ENCODE measurements at places on chromosomes 12 and 14. TPM values are rescaled to one million over a fixed set of nuclear protein-coding genes. Genes with fewer than 3 reads are reported as not detected.

The TDG gene
- total RNA-seq = 20.1 TPM

DNA sequence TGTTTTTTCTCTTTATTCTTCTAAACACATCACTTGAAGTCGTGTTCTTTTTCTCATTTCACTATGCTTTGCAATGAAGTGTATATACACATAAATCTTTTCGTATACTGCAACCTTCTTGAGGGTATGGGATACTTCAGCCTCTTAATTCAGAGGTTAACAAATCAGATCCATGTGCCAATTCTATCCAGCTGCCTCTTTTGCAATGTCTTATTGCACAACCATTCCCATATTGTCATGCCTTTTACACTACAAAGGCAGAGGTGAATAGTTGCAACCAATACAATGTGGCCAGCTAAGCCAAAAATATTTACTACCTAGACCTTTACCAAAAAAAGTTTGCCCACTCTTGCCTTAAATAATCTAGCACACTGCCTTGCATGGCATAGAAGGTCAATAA, 224.5 kb upstream of the FOXG1 start:
- H3K36me3 ChIP-seq = no peaks in the 10 kb centered on the region
- no peaks in the 10 kb centered on the region for H3K4me1 ChIP-seq
- no peak for DNase-seq
- H3K4me3 ChIP-seq = no peak overlapping the region

DNA sequence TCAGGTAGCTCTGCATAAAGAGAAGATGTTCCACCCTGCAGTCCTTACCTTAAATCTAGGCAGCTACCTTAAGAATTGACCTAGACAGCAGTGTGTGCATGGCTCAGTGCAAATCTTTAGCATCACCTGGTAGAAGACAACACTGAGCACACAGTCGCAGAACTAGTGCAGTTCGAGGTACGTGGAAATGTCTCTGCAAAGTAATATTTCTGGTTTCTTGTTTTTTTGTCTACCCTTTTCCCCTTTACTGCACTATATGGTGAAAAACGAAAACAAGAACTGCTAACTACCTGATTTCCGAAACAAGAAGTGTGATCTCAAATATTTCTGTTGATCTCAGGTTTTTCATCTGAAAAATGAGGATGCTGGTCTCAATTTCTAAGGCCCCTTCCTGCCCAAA, 82.5 kb downstream of the ETV6 start:
- no peaks in the 10 kb centered on the region for H3K36me3 ChIP-seq
- H3K4me1 ChIP-seq = no peaks in the 10 kb centered on the region
- no peak for DNase-seq
- no peak overlapping the region for H3K27ac ChIP-seq

GRCh38 chr14:30005114-30005808, 77.6 kb upstream of the PRKD1 start:
- H3K36me3 ChIP-seq = no peaks in the 10 kb centered on the region
- DNase-seq = no peak
- no peak overlapping the region for H3K27ac ChIP-seq
- no peak overlapping the region for H3K4me3 ChIP-seq

DNA sequence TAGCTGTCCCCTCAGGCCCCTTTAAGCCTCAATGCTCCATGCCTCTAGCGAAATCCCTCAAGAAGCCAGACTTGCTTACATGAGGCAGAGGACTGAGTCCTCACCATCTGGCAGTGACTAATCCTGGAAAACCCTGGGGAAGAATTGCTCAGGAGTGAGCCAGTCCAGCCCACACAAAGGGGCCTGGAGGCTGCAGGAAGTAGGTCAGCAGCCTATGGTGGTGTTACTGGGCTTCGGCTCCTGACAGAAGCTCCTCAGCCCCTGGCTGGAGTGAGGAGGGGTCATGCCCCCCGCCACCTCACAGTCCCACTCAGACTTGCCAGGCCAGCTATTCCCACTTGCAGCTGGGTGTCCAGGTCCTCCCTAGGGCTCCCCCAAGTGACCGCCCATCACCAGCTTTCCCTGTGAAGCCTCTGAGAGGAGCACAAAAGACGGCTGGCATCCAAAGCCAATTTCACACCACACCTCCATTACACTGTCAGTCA, 250.5 kb downstream of the DPF3 start:
- no peak for DNase-seq
- no peak overlapping the region for H3K4me3 ChIP-seq
- H3K4me1 ChIP-seq = no peaks in the 10 kb centered on the region

GRCh38 chr14:75711796-75712211, 50.8 kb downstream of the TTLL5 start:
- H3K4me3 ChIP-seq = no peak overlapping the region
- no peaks in the 10 kb centered on the region for H3K27me3 ChIP-seq
- H3K4me1 ChIP-seq = no peaks in the 10 kb centered on the region

The LRRC43 gene
- total RNA-seq = not detected

GRCh38 chr12:7605900-7606465, 59.7 kb downstream of the APOBEC1 start:
- no peaks in the 10 kb centered on the region for H3K27me3 ChIP-seq
- no peaks in the 10 kb centered on the region for H3K36me3 ChIP-seq
- DNase-seq = no peak
- no peak overlapping the region for H3K4me3 ChIP-seq
- no peak overlapping the region for H3K27ac ChIP-seq

DNA sequence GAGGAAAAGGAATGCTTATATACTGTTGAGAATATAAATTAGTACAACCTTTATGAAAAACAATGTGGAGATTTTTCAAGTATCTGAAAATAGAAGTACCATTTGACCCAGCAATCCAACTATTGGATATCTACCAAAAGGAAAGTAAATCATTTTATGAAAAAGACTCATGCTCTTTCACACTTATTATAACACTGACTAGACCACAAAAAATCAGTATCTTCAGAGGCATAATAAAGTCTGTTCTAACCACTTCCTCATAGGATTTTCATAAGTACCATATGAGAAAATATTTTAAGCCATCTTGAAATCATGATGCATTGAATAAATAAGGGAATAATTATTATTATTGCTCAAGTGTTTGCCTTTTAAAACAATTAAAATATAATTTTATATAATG, 90.8 kb downstream of the SLCO1B1 start:
- no peak overlapping the region for H3K4me3 ChIP-seq
- no peak overlapping the region for H3K27ac ChIP-seq
- DNase-seq = no peak
- H3K27me3 ChIP-seq = no peaks in the 10 kb centered on the region

The ANP32D gene
- not detected for total RNA-seq

DNA sequence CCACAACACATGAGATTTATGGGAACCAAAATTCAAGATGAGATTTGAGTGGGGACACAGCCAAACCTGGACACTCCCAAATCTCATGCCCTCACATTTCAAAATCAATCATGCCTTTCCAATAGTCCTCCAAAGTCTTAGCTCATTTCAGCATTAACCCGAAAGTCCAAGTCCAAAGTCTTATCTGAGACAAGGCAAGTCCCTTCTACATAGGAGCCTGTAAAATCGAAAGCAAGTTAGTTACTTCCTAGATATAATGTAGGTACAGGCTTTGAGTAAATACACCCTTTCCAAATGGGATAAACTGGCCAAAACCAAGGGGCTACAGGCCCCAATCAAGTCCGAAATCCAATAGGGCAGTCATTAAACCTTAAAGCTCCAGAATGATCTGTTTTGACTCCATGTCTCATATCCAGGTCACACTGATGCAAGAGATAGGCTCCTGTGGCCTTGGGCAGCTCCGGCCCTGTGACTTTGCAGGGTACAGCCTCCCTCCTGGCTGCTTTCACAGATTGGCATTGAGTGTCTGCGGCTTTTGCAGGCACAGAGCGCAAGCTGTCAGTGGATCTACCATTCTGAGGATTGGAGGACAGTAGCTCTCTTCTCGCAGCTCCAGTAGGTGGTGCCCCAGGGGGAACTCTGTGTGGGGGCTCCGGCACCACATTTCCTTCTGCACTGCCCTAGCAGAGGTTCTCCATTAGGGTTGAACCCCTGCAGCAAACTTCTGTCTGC, 60.1 kb downstream of the LRIG3 start:
- no peaks in the 10 kb centered on the region for H3K4me1 ChIP-seq
- no peaks in the 10 kb centered on the region for H3K36me3 ChIP-seq
- DNase-seq = no peak

DNA sequence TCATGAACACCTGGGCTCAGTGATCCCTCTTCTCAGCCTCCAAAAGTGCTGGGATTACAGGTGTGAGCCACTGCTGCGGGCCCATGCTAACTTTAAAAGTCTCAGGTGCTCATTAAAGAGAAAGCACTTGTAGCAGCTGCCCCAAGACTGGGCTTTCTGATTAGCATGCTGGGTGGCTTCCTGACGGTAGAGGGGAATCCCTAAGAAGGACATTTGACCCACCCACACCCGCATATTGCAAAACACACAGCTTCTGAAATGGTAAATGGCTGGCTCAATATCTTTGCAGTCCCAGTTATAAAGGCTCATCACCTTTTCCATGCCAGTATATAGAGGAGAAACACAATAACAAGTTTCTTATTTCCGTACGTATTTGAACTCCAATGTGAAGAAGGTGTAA, 19.3 kb upstream of the BICD1 start:
- H3K4me3 ChIP-seq = no peak overlapping the region
- no peaks in the 10 kb centered on the region for H3K36me3 ChIP-seq
- H3K27me3 ChIP-seq = no peaks in the 10 kb centered on the region
- H3K4me1 ChIP-seq = no peaks in the 10 kb centered on the region
- no peak overlapping the region for H3K27ac ChIP-seq

GRCh38 chr12:28787151-28787550, 361.9 kb upstream of the FAR2 start:
- DNase-seq = no peak
- H3K36me3 ChIP-seq = no peaks in the 10 kb centered on the region
- no peak overlapping the region for H3K27ac ChIP-seq
- no peak overlapping the region for H3K4me3 ChIP-seq

DNA sequence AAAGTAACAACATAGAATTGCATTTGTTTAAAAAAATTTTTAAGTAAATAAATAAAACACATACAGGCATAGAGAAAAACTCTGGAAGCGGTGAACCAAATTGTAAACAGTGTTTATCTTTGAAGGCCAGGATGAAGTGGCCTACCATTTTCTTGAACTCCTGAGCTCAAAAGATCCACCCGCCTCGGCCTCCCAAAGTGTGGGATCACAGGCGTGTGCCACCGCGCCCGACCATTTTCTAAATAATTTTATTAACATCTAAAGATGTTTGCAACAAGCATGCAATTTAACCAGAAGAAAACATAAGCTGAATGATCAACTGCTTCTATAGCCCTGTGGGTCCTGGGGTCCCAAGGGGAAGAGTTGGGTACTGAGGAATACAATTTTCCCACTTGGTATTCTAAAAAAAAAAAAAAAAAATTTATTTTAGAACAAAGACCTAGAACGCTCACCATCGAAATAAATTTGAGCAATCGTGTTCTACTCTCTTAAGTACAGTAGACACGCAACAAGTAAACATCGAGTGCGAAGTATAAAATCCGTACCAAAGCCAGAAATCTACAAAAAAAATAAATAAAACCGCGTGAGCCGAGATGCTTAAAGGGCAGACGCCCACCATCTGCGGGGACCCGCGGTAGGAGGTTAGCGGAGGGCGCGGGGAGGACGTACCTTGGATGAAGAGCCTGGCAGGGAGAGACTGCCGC, 484 bp downstream of the MIS18BP1 start:
- no peaks in the 10 kb centered on the region for H3K27me3 ChIP-seq
- no peaks in the 10 kb centered on the region for H3K36me3 ChIP-seq
- no peaks in the 10 kb centered on the region for H3K4me1 ChIP-seq
- no peak for DNase-seq
- peak overlapping the region; percentile 89 for H3K4me3 ChIP-seq

GRCh38 chr12:53236443-53237111, 4.6 kb upstream of the RARG start:
- H3K4me1 ChIP-seq = peaks cover 35% of the 10 kb centered on the region
- no peaks in the 10 kb centered on the region for H3K36me3 ChIP-seq
- DNase-seq = no peak
- no peak overlapping the region for H3K27ac ChIP-seq

DNA sequence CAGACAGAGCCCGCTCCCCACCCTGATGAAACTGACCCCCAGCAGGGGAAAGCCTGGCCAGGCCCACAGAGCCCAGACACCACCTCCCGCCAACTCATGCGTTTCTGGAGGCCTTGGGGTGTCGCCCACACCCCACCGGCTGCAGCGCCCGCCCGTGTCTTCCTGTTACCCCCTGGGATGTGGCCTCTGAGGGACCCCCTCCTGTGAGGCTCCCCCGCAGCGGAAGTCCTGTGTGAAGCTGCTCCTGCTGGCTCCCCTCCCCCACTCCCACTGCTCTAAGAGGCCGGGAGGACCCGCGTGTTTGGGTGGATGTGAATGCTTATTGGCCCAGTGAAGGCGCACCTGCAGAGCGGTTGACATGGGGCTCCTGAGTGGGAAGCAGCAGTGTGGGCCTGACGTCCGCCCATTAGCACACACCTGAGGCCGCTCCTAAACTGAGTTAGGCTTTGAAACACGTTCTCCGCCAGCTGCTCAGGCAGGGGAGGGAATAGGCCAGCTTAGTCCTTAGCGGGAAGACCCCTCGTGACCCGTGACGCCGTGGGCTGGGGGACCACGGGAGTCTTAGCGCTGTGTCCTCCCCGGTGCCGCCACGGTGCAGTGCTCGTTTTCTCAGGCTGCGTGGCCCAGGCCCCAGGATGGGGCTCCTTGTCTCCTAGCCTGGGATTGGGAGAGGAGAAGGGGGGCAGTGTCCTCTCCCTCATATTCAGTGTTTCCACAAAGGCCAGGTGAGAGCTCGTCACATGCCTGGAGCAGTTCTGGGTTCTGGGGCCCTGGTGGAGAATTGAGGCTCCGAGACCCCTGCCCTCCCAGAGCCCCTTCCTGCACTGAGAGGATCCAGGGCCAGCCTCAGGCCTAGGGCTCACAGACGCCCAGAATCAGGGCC, 323.4 kb upstream of the SFSWAP start:
- H3K4me3 ChIP-seq = no peak overlapping the region

The WIF1 gene
- not detected for total RNA-seq

GRCh38 chr12:113247123-113248050, 26.1 kb downstream of the TPCN1 start:
- H3K4me3 ChIP-seq = no peak overlapping the region
- peaks cover 51% of the 10 kb centered on the region for H3K4me1 ChIP-seq
- no peaks in the 10 kb centered on the region for H3K27me3 ChIP-seq
- peak overlapping the region; percentile 58 for H3K27ac ChIP-seq

GRCh38 chr12:1540690-1541089, 53.7 kb downstream of the FBXL14 start:
- H3K27ac ChIP-seq = no peak overlapping the region
- H3K4me3 ChIP-seq = no peak overlapping the region
- H3K27me3 ChIP-seq = peaks cover 37% of the 10 kb centered on the region
- no peaks in the 10 kb centered on the region for H3K36me3 ChIP-seq
- DNase-seq = no peak
- H3K4me1 ChIP-seq = no peaks in the 10 kb centered on the region

GRCh38 chr12:132481345-132481744, 8.6 kb upstream of the FBRSL1 start:
- peaks cover 25% of the 10 kb centered on the region for H3K27me3 ChIP-seq
- H3K4me1 ChIP-seq = no peaks in the 10 kb centered on the region
- no peak overlapping the region for H3K4me3 ChIP-seq
- no peak overlapping the region for H3K27ac ChIP-seq
- DNase-seq = no peak

The TRIM9 gene
- total RNA-seq = 5.9 TPM

- no peak overlapping the region for H3K4me3 ChIP-seq
- H3K36me3 ChIP-seq = no peaks in the 10 kb centered on the region
- no peaks in the 10 kb centered on the region for H3K27me3 ChIP-seq
- no peak for DNase-seq
- no peaks in the 10 kb centered on the region for H3K4me1 ChIP-seq
These were observed 14.6 kb upstream of the EIF2B2 start for GRCh38 chr14:74988131-74988530.

GRCh38 chr14:52103416-52103815, 34.6 kb upstream of the NID2 start:
- H3K4me1 ChIP-seq = no peaks in the 10 kb centered on the region
- no peak overlapping the region for H3K27ac ChIP-seq
- H3K36me3 ChIP-seq = no peaks in the 10 kb centered on the region
- no peak overlapping the region for H3K4me3 ChIP-seq
- no peaks in the 10 kb centered on the region for H3K27me3 ChIP-seq
- no peak for DNase-seq
